ENCODE measurements at places on chromosomes 5 and 9.

GRCh38 chr5:119166026-119166425 is 95.1 kb downstream of the DMXL1 start:
- no peak for DNase-seq

- no peak for DNase-seq
Observed at GRCh38 chr5:94841598-94842322, 223.3 kb downstream of the SLF1 start.

- DNase-seq, result no peak
Observed at GRCh38 chr9:115127191-115127817, 9.3 kb upstream of the TNC start.

GRCh38 chr9:126809068-126809467 is 4.2 kb downstream of the ZBTB43 start:
- DNase-seq, result no peak

- DNase-seq, result no peak
Observed at GRCh38 chr9:93674580-93675335, 98.4 kb downstream of the PHF2 start.

DNA sequence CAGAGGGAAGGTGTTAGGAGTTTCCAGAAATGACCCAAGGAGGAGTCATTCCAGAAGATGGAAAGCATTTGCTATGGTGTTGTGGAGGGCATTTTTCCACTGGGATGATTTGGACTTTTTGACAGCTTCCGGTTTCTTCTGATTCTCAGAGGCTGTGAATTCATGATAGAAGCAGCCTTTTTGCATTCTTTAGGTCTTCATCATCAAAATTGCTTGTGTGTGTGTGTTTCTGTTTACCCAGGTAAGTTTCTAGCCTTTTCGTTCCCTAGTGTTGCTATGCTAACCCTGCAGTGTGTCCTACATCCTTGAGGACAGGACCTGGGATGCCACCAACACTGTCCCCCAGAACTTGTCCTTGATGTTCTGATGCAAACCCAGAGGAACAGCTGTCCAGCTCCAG is 19.6 kb downstream of the IRX1 start:
- DNase-seq, result no peak

DNA sequence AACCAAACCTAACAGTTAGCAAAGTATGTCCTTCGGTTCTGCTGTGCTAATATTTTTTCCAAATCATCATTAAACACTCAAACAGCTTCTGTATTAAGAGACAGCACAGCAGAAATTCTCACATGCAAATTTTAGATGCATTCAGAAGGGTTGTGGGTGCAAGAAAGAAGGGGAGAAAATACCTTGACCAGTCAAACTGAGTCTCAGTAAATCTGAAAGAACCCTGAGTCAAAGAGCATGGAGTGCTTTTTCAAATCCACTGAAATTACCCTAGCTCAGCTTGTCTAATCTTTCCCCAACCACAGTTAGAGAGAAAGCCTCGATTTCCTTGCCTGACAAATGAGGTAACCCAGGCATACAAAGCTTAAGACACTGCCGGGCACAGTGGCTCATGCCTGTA is 55.1 kb downstream of the RETREG1 start:
- no peak for DNase-seq

GRCh38 chr5:43065387-43065947 is 25.3 kb upstream of the ANXA2R start:
- DNase-seq, result no peak

DNA sequence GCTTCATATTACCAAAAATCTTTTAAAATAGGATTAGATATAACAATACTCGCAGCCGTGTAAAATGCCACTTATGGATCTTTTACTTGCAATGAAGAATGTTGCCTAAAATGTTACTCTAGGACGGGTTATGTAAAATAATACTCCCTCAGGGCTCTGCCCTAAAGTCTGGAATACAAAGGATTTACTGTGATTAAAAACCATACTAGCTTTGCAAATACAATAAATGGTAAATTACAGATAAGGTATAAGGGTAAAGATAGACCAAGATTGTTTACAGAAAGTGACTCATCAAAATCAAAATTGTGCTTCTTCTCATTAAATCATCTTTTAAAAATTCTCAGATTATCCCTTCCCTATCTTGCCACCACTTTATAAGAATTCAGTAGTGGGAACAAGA is 163.6 kb downstream of the MEF2C start:
- no peak for DNase-seq

DNA sequence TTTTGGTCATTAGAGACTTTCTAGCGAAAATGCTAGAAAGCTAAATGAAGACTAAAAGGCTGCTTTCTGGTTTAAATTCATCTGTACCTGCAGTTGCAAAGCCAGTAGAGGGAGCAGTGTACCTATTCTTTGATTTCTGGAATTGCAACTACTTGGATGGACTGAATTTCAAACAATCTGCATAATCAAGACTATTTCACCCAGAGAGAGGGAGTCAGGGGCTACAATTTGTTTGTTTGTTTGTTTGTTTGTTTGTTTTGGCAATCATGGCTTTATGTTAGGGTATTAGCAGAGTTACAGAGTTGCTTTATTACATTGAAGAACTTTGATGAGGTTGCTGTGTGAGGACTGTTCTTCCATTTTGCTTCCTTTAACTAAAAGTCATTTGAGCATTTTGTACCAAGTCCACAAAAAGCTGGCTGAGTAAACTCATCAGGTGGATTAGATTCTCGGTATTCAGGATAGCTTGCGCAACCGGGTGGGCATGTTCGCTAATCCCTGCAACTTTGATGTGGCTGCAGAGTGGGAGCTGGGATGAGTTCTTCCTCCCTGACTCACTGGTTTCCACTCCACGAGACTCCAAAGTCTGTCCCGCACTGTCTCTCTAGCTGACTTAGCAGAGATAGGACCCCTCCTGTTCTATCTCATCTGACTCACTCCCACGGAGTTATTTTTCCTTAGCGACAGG is 80.0 kb upstream of the TUT7 start:
- DNase-seq, result no peak

DNA sequence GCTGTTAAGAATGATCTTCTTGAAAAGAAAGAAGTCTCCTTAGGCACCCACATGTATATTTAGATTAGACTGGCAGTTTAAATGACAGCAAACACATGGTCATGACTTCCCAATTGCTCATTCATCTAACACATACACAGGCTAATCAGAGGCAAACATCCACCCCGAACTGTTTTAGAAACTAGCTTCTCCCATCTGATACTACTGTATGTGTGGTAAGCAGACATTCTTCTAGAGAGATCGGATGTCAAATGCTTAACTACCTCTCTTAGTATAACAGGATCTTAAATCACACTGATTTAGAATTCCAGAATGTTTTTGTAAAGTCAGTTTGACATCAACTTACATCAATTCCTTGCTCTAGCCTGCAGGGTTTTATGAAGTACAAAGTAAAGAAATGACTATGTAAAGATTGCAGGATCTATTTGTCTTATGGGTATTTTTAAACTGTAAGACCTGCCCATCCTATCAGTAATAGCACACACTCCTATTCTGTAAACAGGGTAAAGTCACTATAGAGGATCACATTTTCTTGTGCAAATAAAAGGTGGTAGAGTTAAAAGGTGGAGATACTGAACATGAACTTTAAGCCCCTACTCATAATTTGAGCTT is 239.7 kb downstream of the MLLT3 start:
- DNase-seq, result no peak

GRCh38 chr9:136926154-136926704 is 18.3 kb downstream of the FBXW5 start:
- DNase-seq, result no peak

DNA sequence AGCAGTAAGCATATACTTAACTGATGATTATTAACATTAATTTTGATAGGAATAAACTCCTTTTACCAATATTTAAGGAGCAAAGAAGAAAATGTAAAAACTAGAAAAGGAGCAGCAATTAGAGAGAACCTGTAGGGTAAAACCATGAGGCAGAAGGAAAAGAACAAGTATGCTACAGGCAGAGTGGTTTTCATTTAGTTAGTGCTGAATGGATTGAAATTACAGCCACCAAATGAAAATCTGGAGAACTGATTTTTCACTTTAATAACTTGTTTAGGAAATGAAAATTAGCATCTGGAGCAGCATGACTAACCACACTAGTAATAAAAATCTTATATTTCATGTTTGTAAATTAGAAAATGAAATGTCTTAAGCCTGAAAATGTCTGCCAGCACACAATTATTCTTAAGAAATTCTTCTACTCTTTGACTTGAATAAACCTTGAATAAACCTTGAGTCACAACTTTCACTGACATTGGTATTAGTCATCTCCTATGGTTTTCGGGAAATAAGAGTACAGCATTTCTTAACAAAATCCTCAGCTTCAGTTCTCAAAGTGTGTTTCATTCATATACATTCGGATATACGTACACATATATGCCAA is 1504.9 kb upstream of the C9orf72 start:
- no peak for DNase-seq

- DNase-seq, result no peak
Observed at GRCh38 chr9:27436234-27436633, 87.9 kb upstream of the IFNK start.

GRCh38 chr9:114392749-114393112 is 4.9 kb upstream of the AKNA start:
- DNase-seq, result no peak

- DNase-seq, result no peak
Observed at GRCh38 chr9:75892216-75892911, 1.9 kb downstream of the PCSK5 start.

Measured in H1 (cell line).